SIG-M5 (cell line): ENCODE measurements at places on chromosomes 1 and 21.

- no peak for DNase-seq
These were observed 6.0 kb downstream of the GLIS1 start for GRCh38 chr1:53732912-53733317.

- no peak for DNase-seq
These were observed 23.6 kb downstream of the PTPRU start for GRCh38 chr1:29259802-29260441.

- no peak for DNase-seq
These were observed 713 bp upstream of the HMGCL start for GRCh38 chr1:23825762-23826522.

- no peak for DNase-seq
These were observed 15.5 kb upstream of the CELA3B start for GRCh38 chr1:21961337-21961736.

GRCh38 chr1:182080955-182081582 is 19.6 kb upstream of the ZNF648 start:
- peak; percentile 50 for DNase-seq
